ENCODE measurements at places on chromosomes 7 and 10.

GRCh38 chr7:4880218-4880617, 3.3 kb downstream of the RADIL start:
- DNase-seq: no peak

DNA sequence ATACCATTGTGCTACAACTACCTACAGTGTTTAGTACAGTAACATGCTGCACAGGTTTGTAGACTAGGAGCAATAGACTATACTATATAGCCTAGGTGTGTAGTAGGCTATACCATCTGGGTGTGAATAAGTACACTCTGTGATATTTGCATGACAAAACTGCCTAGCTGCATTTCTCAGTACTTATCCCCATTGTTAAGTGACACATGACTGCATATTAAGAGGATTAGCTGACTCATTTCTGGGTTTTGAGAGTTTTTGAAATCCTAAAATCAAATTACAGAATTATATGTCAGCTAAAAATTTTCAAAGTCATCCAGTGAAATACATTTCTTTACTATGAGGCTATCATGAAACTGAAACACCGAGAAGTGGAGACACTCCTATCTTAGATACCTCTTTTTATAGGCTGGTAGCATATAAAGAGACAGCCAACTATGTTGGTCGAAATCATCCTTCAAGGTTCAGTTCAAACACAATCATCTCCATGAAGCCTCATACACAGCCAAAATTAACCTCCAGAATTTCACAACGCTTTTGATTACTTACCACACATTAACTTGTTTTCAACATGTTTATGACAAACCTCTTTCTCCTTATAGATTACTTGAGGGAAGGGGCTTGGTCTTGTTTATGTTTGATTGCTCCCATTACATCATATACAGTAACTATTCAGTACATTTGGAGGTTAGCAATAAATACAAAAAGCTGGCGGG, 89.8 kb upstream of the ANK3 start:
- DNase-seq: peak; percentile 27

- DNase-seq: no peak
Measured at GRCh38 chr7:22611758-22612079, 111.7 kb upstream of the STEAP1B start.

DNA sequence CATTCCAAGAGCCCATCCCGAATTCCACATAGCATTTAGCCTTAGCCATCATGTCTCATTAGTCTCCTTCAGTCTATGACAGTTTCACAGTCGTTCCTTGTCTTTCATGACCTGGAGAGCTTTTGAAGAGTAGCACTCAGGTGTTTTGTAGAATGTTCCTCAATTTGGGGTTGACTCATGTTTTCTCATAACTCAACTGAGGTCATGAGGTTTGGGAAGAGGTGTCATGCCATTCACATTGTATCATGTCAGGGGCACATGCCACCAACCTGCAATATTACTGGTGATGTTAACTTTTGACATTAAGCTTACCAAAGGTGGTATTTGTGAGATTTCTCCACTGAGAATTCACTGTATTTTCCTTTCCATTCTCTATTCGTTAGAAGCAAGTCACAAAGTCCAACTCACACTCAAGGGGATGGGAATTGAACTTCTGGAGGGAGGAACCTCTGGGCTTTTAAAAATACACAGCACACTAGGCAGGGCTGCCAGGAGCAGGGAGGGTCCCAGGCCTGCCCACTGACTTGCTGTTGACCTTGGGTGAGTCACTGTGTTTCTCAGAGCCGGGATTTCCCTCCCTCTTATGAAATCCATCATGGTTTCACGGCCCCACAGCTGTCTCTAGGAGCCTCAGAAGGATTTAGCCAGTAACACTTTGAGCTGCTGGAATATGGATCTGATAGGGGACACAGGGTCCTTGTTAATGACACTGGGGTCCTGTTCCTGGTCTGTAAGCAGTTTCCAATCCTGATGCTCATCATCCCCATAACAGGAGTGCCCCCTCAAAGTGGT, 74.4 kb upstream of the TCF7L2 start:
- DNase-seq: peak; percentile 76

DNA sequence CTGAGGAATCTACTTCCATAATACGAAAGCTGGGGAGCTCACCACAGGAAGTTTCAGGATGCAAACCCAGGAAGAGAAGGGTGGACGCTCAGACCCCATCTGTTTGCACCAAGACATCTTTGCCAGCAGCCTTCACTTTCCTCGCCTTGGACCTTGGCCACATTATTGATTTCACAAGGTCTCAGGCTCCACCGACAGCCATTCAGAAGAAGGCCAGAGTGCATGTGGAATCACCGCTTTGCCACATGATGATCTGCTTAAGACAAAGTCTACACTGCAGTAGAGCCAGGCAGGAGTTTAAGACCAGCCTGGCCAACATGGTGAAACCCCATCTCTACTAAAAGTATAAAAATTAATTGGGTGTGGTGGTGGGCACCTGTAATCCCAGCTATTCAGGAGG, 60.0 kb downstream of the LYZL1 start:
- no peak for DNase-seq

DNA sequence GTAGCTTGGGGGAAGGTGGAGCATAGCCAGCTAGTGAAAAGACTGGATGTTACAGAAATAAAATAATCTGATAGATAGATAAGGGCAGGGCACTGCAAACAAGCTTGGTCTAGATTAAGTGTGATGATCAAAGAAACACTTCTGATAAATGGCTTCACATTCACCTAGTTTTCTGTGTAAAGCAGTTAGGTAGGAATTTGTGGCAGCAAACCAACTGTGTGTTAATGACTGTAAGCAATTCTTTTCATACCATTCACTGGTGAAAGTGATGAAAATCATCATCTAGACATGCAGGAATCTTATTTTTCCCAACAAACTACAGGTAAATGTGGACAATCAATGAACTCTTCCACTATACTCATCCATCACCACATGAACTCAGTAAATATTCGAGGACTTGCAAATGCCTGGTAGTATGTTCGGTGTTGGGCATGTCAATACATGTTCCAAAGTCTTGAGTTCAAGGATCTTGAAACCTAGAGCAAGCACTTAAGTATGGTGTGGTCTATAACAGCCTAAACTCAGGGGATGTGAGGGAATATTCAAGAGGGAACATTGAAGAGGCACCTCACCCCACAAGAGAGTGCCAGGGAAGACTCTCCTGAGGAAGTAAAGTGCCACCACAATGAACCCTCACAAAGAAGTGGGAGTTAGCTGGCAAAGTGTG, 20.5 kb downstream of the PON3 start:
- no peak for DNase-seq

- peak; percentile 14 for DNase-seq
Measured at GRCh38 chr10:35194906-35195305, 68.3 kb downstream of the CREM start.

DNA sequence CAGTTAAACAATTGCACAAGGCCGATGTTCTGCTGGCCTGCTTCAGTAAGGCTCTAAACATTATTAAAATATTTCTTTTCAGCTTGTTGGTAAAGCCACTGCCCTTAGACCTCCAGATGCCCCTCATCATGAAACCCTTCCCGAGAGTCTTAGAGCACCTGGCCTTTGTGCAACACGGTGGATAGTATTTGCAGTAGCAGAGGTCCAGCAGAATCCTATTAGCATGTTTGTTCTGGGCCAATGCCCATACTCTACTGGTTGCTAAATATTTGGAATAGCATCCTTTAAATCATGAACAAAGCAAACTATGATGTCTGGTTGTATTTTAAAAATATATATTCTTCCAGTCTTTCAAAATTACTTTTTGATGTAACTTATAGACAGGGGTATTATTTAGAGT, 584.6 kb downstream of the CNTNAP2 start:
- DNase-seq: no peak

DNA sequence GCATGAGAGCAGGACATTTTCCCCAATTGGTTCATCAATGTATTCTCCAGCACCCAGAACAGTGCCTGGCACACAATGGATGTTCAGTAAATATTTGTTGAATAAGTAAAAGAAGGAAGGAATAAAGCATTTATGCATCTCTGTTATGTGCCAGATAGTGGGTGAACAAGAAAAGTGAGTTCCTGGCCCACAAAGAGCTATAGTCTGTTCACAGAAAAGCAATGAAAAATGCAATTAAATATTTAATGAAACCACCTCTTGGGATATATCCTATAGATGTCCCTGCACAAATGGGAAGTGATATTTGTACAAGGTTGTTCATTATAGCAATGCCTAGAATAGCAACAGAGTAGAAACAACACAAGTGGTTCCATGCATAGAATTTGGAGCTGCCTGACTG, 2.1 kb downstream of the ABCA13 start:
- no peak for DNase-seq

DNA sequence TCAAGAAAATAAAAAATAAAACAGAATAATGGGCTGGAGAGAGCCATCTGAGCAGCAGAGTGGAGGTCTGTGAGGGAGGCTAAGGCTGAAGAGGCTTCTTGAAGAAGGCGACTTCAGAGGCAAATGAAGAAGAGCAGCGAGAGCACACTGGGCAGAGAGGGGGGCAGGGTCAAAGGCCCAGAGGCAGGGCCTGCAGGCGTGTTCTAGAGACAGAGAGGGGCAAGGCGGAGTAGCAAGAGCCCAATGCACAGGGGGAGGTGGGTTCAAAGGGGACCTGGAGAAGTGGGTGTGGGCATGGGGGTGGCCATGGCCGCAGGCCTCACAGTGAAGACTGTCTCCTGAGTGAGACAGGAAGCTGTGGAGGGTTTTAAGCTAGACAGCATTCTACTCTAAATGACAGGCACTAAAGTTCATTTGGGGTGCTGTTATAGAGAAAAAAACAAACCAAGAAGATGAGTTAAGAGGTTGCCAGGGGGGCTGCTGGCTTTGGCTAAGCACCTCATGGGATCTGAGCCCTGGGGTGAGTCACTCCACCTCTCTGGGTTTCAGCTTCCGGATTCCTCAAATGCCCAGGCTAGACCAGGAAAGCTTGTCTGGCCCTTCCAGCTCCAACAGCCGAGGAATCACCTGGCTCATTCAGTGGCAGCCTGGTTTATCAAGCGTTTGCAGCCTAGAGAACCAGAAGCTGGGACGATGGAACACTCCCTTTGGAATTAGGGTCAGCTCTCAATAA, 81.7 kb downstream of the DLG5 start:
- peak; percentile 85 for DNase-seq

- no peak for DNase-seq
Measured at GRCh38 chr10:114499116-114499515, 94.8 kb upstream of the AFAP1L2 start.

- no peak for DNase-seq
Measured at GRCh38 chr7:25706764-25707163, 445.2 kb upstream of the NFE2L3 start.
